ENCODE measurements at places on chromosomes 16 and 17. TPM values are rescaled to one million over a fixed set of nuclear protein-coding genes. Genes with fewer than 3 reads are reported as not detected.

Gene POLR2C
- total RNA-seq = 90.2 TPM

Gene ABCA3
- 0.89 TPM for total RNA-seq

Gene KRTAP1-5
- total RNA-seq = 54.1 TPM

Gene CEMP1
- 0.12 TPM for total RNA-seq

Gene CBX2
- total RNA-seq = 2.3 TPM

Gene DNAH9
- total RNA-seq = not detected

Gene ELMO3
- 0.62 TPM for total RNA-seq

Gene MT3
- total RNA-seq = 0.44 TPM

Gene CAMKK1
- total RNA-seq = 25.7 TPM

Gene KRTAP4-2
- not detected for total RNA-seq

Gene SLFN12L
- 0.11 TPM for total RNA-seq

Gene KRT15
- total RNA-seq = 15.3 TPM

Gene SULT1A3
- total RNA-seq = 3.4 TPM

Gene DHRS7C
- total RNA-seq = not detected

Gene GPR139
- not detected for total RNA-seq

Gene CDH5
- total RNA-seq = 0.50 TPM

Gene ASGR1
- total RNA-seq = 1.3 TPM

Gene FCSK
- 11.6 TPM for total RNA-seq

Gene GAS2L2
- not detected for total RNA-seq

Gene SMTNL2
- total RNA-seq = under 0.01 TPM

Gene KRTAP9-8
- not detected for total RNA-seq
